Fibroblast of lung (primary cell): ENCODE measurements at places on chromosomes 3 and 15. TPM values are rescaled to one million over a fixed set of nuclear protein-coding genes. Genes with fewer than 3 reads are reported as not detected.

The PP2D1 gene
- polyA plus RNA-seq = not detected in 2 replicates

The P3H2 gene
- 21.6 and 24.2 TPM in 2 replicates for polyA plus RNA-seq

The GASK1A gene
- 0.11 and 0.14 TPM in 2 replicates for polyA plus RNA-seq

DNA sequence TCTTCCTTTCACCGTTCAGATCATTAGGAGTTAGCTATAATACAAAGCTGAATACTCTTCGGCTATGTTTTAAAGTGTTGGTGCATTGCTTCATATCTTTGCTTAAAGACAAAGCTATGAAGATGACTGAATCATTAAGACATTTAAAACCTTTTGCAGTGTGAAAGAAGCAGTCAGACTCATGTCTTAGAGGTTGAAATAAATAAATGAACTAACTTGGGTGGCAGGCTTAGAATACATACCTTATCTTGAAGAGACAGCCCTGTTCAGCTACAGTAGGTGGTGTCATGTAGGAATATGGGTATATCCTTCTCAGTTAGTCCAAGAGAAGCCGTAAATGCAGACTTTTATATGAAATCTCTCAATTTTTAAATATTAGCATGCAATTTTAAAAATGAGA lies 63.4 kb downstream of the OPA1 start:
- DNase-seq = peak; percentile 6

GRCh38 chr15:74994236-74994635 lies 1.1 kb upstream of the SCAMP5 start:
- no peak for DNase-seq

DNA sequence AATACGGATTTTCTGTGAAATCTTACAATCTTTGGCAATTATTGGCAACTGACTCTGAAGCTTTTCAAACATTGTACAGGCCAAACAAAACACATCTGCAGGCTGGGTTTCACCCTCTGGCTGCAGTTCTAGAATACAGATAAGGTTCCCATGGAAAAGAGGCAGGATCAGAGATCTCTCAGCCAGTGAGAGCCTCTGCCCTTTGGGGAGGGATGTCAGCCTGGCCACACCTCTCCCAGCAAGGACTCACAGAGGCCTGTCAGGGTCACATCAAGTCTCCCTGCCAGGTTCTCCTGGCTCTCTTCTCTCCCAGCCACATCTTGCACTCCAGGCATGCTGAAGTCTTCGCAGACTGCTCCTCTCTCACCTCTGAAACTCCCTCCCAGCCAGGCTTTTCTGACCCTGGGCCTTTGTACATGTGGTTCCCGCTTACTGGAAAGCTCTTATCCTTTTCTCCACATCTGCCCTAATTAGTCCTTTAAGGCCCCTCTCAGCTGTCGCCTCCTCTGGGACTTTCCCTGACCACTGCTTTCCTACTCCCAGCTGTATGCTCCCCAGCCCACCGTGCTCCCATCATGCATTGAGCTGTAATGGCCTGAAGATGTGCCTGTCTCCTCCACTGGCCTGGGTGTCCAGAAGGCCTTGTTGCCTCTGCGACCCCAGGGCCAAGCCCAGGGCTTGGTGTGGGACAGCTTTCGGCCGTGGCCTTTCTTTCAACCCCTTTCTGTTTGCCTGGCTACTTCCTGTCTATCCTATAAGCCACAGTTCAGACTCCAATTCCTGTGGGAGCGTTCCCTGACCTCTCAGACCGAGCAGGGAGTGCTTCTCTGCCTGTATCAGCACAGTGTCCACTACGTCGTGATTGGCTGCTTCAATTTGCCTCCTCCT lies 4.3 kb downstream of the RBP1 start:
- DNase-seq = peak; percentile 90

DNA sequence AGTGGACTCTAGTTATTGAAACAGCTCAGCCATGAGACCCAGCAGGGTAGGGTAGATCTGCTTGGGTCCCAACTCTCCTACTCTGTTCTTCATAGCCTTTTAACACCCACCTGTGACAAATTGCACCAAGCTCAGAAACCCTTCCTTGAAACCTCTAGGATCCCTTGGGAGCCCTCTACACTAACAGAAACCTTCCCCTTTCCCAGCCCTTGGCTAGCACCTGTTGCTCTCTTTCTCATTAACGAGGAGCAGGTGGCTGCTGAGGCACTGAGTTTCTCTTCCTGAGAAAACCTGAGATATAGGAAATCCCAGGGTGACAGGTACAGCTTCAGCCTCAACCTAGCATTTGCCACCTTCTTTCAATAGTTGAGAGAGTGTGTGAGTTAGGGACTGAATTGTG lies 88.3 kb upstream of the CLSTN2 start:
- DNase-seq = no peak

DNA sequence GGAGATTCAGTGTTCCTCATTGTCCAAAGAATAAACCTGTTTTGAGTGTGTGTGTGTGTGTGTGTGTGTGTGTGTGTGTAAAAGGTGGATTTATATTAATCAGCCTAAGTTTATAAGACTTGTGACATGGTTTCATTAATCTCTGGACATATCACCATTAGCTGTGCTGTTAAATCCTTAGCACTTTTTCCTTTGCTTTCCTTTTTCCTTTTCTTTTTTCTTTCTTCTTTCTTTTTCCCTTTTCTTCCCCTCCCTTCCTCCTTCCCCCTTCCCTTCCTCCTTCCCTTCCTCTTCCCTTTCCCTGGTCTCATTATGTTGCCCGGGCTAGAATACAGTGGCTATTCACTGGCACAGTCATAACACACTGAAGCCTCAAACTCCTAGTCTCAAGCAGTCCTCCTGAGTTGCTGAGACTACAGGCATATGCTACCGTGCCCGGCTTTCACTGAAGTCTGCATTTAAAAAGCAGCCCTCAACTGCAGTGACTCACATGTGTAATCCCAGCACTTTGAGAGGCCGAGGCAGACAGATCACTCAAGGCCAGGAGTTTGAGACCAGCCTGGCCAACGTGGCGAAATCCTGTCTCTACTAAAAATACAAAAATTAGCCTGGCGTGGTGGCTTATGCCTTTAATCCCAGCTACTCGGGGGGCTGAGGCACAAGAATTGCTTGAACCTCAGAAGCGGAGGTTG lies 28.6 kb upstream of the ITPKA start:
- DNase-seq = no peak

- DNase-seq = no peak
Measured at GRCh38 chr3:151312972-151313371, 3.6 kb downstream of the GPR87 start.

- peak; percentile 96 for DNase-seq
Measured at GRCh38 chr3:4994823-4995499, 15.7 kb downstream of the BHLHE40 start.

DNA sequence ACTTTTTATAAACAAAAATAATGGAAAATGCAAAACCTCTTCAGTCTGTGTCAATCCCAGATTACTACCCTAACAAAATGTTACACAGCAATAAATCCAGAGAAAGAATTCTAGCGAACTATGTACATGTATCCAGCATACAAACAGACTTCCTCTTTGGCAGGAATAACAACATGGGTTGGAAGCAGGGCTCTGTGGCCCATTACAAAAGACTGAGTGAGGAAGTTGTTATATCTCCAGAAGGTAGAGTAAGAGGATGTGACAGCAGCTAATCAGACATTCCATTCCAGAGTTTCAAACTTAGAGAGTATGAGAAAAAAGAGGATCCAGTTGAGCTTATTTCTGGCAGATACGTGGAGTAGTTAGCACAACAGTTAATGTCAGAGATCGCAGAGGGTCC lies 294.0 kb upstream of the PLSCR5 start:
- DNase-seq = no peak

GRCh38 chr3:71104976-71105375 lies 478.6 kb downstream of the FOXP1 start:
- DNase-seq = no peak

- DNase-seq = no peak
Measured at GRCh38 chr3:2036076-2036475, 62.6 kb upstream of the CNTN4 start.

- no peak for DNase-seq
Measured at GRCh38 chr15:82871358-82871757, 61.9 kb downstream of the WHAMM start.

GRCh38 chr3:145869958-145870357 lies 291.0 kb downstream of the PLOD2 start:
- DNase-seq = no peak
